ENCODE measurements at places on chromosomes 1 and 21. TPM values are rescaled to one million over a fixed set of nuclear protein-coding genes. Genes with fewer than 3 reads are reported as not detected.

DNA sequence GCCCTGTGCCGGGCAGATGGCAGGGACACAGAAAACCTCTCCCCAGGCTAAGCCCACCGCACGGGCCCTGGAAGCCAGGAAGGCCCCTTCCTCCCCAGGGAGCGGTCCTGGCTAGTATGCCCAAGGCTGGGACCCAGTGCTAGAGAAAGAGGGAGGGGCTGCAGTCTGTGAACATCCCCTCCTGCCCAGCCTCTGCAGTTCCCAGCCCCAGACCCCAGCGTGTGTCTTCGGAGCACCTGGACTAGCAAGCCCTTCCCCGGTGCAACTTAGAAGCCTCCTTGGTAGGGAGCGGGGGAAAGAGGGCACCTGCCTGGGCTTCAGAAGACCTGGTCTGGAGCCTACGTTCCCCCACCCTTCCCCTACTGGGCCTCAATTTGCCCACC lies 2.1 kb downstream of the PLEKHG5 start:
- DNase-seq: no peak

DNA sequence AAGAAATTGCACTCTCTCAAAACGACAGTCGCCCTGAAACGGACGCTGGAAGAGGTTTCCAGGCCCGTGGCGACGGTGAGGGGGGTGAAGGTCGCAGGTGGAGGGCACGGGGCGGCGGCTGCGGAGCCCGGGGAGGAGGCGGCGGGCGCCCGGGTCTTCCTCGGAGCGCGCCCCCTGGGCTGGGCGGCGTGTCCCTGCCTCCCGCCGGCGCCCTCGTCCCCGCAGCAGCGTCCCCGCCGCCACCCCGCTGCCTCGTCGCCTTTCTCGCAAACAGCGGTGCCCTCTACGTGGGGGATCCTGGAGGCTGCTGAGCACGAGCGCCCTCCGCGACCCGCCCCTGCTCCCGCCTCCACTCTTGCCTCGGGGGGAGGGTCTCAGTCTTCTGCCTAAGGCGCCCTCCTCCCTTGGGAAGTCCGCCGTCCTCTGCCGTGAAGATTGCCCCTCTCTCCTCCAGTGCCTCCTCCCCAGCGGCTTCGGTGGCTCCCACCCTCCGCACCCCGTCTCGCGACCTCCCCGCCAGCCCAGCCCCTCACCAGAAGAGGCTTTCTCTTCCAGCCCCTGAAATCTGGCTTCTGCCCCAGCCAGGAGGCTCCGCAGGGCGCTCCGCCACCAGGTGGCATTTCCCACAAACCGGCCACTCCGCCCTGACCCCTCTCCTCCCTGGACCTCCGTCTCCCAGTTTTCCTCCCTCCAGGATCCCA lies 227.4 kb downstream of the SDCCAG8 start:
- no peak for DNase-seq

GRCh38 chr1:200907611-200908097 lies 13.0 kb downstream of the INAVA start:
- DNase-seq: no peak

DNA sequence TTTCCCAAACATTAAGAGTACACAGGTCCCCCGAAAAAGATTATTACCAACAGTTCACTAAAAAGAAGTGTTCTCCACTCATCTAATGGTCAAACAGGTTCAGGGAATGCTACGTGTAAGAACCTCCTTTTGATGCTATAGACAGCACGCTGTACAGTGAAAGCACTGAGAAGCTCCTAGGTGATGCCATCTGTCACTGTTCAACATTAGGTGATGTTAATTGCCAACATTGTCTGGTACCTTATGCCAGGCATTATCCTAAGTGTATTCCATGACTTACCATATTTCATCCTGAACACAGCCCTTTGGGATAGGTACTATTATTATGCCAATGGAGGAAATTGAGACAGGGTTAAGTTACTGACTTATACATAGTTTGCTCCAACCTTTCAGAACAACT lies 82.1 kb downstream of the DAB1 start:
- no peak for DNase-seq

DNA sequence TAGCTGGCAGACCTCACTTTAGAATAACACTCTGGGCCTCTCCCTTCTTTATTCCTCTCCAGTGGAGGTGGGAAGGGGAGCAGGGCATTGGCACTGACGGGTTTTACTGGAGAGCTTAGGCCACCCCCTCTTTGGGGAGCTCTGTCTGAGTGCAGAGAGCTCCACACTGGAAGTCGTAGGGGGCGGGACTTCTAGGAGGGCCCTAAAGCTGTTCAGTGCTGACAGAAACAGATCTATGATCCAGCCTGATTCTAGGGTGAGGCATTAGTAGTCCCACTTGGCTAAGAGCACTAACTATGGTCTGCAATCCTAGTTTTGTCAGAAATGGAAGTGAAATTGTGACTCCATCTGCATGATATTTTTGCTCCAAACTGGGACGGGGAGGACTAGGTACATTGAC lies 138.7 kb downstream of the MIS18A start:
- DNase-seq: no peak

DNA sequence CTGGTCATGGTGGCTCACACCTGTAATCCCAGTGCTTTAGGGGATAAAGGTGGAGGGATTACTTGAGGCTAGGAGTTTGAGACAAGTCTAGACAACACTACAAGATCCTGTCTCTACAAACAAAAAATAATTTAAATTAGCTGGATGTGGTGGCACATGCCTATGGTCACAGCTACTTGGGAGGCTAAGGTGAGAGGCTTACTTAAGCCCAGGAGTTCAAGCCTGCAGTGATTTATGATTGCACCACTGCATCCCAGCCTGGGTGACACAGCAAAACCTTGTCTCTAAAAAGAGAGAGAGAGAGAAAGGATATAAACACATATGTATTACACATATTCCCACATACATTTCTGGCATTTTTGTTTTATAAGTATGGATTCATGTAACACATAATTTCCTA lies 325.2 kb downstream of the DUSP10 start:
- no peak for DNase-seq

DNA sequence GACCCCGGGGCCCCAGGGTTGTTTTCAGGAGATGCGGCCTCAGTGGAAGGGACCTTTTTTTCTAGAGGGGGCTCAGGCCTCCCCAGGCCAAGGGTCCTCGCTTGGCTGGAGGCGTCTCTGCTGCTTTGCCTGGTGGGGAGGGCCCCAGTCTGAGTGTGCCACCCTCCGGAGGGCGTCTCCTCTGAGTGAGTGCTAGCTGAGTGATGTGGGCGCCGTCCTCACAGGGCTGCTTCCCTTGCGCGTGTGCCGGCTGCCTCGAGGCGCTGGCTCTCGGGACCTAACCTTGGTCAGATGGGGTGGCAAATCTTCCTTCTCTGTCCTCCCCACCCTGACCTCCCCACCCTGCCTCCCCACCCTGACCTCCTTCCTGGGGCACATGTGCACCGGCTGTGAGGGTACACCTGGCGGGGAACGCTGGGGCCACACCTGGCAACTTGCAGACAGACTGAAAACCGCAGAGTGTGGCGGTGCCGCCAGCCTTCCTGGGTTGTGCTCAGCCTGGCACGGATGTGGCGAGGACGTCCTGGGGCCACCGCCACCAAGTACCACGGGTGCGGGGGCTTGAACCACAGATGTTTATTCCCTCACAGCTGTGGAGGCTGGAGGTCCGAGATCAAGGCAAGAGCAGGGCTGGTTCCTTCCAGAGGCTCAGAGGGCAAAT lies 93.0 kb upstream of the TTC34 start:
- DNase-seq: no peak

- DNase-seq: no peak
Observed at GRCh38 chr1:12548279-12548972, 69.6 kb downstream of the DHRS3 start.

DNA sequence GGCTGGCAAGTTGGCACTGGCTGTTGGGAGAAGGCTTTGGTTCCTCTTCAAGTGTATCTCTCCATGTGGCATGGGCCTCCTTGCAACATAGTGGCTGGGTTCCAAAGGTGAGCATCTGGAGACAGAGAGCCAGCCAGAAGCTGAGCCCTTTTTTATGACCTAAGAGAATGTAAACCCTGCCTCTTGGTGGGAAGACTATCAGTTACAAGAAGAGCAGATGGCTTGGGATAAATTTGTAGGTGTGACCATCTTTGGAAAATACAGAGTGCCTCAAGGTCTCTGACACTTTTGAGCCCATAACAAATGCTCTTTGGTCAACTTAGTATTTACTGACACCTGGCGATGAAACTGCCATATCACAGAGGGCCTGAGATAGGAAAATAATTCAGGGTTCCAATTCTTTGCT lies 31.4 kb upstream of the PRELP start:
- DNase-seq: peak; percentile 54

- DNase-seq: no peak
Observed at GRCh38 chr1:182811975-182812722, 22.6 kb downstream of the NPL start.

GRCh38 chr1:161223805-161224694 lies 622 bp upstream of the APOA2 start:
- no peak for DNase-seq

GRCh38 chr1:79100385-79100784 lies 93.9 kb upstream of the ADGRL4 start:
- DNase-seq: no peak

GRCh38 chr1:186193224-186193623 lies 181.8 kb downstream of the TPR start:
- no peak for DNase-seq

- no peak for DNase-seq
Observed at GRCh38 chr1:198523182-198523950, 17.1 kb downstream of the ATP6V1G3 start.

DNA sequence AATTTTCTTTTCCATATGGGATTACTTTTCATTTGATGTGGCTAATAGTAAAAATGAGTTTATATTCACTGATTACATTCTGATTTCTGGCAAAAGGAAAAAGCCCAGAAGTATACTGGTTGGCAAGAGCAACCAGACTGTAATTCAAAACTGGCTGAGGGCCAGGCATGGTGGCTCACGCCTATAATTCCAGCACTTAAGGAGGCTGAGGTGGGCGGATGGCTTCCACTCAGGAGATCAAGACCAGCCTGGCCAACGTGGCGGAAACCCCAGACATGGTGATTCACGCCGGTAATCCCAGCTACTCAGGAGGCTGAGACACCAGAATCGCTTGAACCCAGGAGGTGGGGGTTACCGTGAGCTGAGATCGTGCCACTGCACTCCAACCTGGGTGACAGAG lies 14.5 kb downstream of the SYT11 start:
- no peak for DNase-seq

DNA sequence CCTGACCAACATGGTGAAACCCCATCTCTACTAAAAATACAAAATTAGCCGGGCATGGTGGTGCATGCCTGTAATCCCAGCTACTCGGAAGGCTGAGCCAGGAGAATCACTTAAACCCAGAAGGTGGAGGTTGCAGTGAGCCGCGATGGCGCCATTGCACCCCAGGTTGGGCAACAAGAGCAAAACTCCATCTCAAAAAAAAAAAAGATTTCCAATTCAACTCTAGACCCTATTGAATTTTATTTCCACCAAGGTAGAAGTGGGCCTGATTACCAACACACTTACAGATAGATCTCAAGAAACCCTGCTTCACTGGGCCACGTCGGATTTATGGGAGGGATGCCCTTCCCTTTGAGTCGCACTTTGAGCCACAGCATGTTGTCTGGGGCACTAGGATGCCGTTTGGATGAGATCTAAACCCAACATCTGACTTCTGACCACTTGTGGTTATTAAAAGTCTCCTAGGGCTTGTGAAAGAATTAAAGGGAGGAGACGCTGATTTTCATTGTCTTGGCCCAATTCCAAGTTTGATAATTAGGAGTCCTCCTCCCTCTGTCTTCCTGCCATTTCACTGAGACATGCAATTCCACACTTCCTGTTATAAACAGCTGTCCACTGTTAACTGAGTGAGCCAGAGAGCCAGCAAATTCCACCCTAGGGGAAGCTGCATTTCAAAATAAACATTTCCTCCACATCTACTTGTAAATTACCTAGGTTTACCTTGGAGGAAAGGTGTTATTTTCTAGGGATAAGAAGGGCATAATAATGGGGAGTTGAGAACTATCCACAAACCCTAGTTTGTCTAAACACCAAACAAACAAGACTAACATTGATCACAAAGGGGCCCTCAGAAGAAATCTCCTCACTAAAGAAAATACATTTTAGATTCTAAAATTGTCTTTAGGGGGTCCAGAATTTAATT lies 5.2 kb upstream of the RERE start:
- peak; percentile 40 for DNase-seq

DNA sequence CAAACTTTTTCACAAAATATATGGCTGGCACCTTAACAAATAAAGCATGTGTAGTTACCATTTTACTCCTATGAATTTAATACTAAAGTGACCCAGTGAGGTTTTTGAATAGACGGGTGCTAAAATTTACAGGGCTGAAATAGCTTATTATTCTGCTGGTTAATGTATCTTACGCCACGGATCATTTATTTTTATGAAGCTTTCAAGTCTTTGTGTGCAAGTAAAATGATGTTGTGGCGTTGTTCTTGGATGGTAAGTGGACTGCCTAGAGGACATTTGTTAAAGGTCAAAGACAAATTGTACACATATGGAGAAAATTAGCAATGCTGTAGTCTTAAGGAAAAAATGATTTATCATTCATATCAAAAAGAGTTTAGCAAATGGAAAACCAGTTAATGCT lies 22.8 kb downstream of the INSL5 start:
- DNase-seq: no peak

DNA sequence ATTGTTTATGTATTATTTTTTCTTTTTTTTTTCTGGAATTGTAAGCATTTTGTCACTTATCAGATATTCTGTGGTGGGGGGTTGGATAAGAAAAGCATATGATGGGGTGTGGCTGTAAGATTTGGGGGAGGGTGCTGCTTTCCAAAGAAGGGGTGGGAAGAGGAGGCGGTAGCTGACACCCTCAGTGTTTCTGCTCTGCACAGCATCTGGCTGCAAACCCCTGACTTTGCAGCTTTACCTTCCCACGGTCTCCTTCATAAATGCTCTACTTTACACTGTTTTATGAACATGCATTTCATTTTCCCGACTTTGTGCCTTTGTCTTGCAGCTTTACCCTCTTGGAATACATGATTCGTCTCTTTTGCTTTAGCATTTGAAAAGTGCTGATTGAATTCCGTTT lies 7.6 kb downstream of the FMN2 start:
- no peak for DNase-seq

Gene FNDC5
- total RNA-seq: 0.85 TPM

Gene RCSD1
- 5.5 TPM for total RNA-seq

Gene LAMC2
- 30.7 TPM for total RNA-seq

Gene WDR26
- 62.1 TPM for total RNA-seq

Gene OR2G3
- total RNA-seq: not detected

Gene RBM11
- 1.4 TPM for total RNA-seq

Data from left colon (tissue), 2 donors.